ENCODE measurements at places on chromosomes 4 and X.
A peak's percentile ranks its signal among the peaks of the same experiment; 100 is the strongest.

- DNase-seq = no peak
Observed at GRCh38 chrX:53483416-53483815, 49.2 kb upstream of the HSD17B10 start.

- no peak for DNase-seq
Observed at GRCh38 chrX:88072339-88073030, 554.9 kb downstream of the KLHL4 start.

- no peak for DNase-seq
Observed at GRCh38 chr4:150355858-150356455, 226.0 kb upstream of the MAB21L2 start.

GRCh38 chr4:118356731-118357130, 3.9 kb upstream of the PRSS12 start:
- DNase-seq = no peak

GRCh38 chr4:86959588-86960500, 25.0 kb downstream of the AFF1 start:
- no peak for DNase-seq

- DNase-seq = no peak
Observed at GRCh38 chr4:117385526-117385925, 300.1 kb upstream of the TRAM1L1 start.

- no peak for DNase-seq
Observed at GRCh38 chr4:126725906-126726305, 906.9 kb upstream of the INTU start.

DNA sequence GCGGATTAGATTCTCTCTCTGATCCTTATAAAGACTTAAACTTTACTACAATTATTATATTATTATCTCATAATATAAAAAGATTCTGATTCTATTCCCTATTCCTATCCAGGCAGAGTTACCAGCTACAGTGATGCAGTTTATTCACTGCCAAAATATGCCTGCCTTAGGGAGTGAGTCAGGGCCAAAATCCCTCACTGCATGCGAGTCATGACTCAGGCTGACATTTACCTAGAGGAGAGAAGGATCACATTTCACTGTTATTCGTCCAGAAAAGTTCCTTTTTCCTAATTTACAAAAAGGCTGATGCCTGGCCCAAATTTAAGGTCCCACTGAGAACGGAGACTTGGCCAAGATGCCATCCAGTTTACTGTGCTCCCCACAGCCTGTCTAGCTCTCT, 168.5 kb upstream of the LDB2 start:
- no peak for DNase-seq

- no peak for DNase-seq
Observed at GRCh38 chrX:131298036-131298435, 8.9 kb upstream of the IGSF1 start.

DNA sequence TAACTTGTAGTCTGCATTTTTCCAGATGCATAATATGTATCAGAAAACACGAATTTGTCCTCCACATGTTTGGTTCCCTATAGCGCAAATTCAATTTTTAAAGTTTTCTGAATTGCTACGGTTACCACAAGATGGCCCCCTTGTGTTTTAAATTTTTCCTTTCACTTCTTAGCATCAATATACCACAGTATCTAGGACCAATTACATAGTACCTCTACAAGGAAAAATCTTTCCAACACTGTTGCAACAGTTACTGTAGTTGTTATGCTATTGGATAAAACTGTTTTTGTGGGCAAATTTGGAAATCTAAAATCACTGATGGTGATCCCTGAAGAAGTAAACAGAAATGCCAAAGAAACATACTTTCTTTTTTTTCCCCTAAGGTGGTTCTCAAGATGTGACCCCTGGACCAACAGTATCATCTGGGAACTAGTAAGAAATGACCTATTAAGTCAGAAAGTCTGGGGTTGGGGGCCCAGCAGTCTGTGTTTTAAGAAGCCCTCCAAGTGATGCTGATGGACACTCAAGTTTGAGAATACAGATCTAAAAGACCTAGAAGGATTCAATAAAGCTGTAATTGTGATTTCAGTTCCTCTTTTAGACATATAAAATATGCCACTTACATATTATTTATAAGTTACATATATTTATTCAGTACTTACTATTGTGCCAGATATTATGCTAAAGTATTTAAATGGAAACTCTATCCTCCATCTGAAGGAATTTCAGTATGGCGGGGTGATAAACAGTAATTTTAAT, 3.1 kb downstream of the ZGRF1 start:
- no peak for DNase-seq

DNA sequence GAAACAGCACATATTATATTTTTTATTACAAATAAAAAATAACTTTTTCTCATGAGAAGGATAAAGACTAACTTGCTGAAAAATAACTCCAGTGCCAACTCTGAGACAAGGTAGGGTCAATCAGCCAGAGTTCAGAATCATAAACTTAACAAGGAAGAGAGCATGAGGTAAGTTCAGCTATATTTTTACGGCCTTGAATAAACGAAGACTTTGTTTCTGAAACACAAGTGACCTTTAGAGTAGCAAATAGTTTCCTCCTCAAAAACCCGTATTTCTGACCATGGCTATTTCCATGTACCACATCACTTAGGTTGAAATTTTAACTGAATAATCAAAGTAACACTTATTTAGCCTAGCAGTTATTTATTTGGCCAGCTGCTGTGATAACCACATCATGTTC, 45.5 kb downstream of the PRDM5 start:
- no peak for DNase-seq

- no peak for DNase-seq
Observed at GRCh38 chr4:182896421-182896820, 20.8 kb downstream of the DCTD start.

DNA sequence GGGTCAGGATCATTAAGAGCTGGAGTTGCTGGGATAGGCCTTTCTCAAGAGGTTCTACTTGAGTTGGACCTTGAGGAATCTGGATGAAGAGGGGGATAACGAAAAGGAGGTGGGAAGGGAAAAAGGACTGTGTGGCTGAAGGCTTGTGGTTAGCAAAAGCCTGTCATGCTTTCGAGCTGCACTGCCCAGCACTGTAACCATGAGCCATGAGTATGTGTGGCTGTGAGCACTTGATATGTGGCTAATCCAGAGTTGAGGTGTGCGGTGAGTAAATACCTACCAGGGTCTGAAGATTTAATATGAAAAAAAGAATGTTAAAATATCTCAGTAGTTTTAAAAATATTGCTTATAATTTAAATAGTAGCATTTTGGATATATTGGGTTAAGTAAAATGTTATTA, 11.4 kb downstream of the TMEM165 start:
- DNase-seq = no peak

DNA sequence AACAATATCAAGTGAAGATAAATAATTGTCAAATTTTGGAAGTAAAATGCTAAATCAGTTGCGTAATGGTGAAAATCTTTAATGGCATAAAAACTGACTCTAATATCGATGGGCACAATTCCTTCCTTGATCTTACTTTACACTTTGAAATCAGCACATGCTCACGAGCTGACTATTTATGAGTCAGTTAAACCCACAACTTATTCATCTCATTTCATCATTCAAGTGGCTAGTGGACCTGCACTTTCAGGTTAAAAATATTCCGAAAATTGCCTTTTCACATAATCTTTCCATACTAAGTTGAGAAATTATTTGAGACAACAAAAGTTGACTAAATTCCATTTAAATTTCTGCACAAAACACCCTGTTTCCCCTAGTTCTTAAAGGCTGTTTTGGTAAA, 582.1 kb upstream of the TENM3 start:
- no peak for DNase-seq

- peak; percentile 92 for DNase-seq
Observed at GRCh38 chr4:38663801-38664705, at the start of gene KLF3. KLF3 (plus strand) TSS chr4:38664199; CDS start chr4:38680626, 16,427 bp downstream.

DNA sequence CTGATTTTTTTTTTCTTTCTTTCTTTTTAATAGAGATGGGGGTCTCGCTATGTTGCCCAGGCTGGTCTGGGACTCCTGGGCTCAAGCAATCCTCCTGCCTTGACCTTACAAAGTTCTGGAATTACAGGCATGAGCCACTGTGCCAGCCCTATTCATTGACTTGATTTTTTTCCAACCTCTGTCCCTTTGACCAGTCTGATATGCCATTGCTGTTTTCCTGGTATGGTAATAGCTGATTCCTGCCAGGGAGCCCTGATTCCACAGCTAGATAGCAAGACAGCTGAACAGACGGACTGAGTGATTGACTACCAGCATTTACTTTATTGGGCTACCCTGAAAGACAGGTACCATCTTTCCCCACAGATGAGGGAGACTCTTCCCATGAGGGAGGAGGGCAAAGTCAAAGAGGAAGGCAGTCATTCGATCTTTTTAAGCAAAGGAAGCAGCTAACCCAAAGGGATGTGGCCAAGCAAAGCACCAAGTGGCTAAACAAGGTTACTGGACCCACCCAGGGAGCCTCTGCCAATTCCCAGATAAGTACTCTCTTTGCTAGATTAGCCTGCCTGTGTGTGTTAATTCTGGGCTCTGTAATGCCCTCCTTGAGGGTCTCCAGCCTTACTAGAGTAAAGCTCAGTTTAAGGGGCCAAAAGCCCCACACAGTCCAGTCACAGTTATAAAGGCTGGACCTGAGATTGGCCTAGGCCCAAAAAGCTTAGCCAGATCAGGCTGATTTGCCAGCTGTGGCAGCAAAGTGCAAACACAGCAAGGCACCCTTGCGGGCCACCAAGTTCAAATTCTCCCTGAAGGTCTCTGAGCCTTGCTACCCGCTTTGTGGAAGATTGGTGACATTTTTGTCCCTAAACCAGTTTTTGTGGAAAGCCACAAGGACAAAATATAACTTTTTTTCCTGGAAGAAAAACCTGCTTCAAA, 192.4 kb upstream of the GPC4 start:
- no peak for DNase-seq

- no peak for DNase-seq
Observed at GRCh38 chr4:93532234-93532633, 296.3 kb upstream of the ATOH1 start.
